ENCODE measurements at places on chromosomes 11 and 22.

DNA sequence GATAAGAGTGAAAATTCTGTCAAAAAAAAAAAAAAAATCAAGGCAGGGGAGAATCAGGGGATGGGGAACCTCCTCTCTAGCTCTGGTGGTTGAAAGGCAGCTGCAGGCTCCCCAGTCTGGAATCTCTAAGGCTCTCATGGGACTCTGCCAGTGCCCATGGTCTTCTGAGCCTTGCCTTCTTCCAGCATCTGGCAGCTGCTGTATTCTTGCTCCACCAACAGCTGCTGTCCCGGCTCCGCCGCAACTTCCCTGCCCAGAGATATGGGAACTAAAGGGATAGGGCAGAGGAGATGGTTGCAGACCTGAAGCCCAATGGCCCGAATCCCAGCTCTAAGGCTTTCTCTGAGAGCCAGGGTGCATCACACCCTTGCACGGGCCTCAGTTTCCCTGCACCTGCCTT is 49.5 kb upstream of the PHF21B start:
- DNase-seq: no peak

DNA sequence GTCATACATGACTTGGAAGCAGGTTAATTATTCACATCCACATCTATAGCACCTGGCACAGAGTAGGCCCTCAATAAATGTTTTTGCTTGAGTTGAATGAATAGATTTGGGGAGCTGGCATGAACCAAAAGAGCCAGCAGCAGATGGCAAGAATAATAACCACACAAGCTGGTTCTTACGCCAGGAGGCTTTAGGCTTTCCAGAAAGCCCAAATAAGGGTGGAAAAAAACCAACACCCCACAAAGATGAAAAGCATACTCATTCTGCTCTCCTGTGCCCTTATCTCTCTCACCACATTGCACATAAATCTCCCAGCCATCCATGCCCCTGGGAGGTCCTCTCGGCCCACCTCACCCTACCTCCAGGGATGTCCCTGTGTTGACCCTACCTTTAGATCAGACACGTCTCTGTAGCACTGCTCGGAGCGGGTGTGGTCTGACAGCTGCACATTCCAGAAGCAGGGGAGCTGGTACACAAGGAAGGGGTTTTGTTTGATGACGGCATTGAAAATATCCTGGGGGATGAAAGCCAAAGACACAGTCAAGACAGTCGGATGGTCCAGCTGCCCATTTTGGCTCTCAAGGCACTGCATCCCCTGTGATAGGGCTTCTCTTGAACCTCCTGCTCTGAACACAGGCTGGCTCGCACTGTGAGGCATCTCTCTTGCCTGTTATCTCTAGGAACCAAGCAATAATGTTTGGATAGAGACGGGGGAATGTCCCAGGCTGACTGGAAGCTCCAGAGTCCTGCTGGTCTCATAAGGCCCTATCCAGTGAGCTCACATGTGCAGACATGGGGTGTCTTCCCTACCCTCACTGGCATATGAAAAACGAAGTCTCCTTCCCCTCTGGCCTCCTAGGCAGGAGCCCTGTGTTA is 323.6 kb upstream of the SYN3 start:
- no peak for DNase-seq

- DNase-seq: no peak
These were observed 47.1 kb upstream of the CCND1 start for GRCh38 chr11:69593851-69594250.

- DNase-seq: no peak
These were observed 16.8 kb upstream of the TSPAN18 start for GRCh38 chr11:44709966-44710365.

- DNase-seq: no peak
These were observed 4.9 kb downstream of the STIM1 start for GRCh38 chr11:3860375-3860774.

- DNase-seq: no peak
These were observed 132.0 kb downstream of the ELP4 start for GRCh38 chr11:31641477-31642062.

DNA sequence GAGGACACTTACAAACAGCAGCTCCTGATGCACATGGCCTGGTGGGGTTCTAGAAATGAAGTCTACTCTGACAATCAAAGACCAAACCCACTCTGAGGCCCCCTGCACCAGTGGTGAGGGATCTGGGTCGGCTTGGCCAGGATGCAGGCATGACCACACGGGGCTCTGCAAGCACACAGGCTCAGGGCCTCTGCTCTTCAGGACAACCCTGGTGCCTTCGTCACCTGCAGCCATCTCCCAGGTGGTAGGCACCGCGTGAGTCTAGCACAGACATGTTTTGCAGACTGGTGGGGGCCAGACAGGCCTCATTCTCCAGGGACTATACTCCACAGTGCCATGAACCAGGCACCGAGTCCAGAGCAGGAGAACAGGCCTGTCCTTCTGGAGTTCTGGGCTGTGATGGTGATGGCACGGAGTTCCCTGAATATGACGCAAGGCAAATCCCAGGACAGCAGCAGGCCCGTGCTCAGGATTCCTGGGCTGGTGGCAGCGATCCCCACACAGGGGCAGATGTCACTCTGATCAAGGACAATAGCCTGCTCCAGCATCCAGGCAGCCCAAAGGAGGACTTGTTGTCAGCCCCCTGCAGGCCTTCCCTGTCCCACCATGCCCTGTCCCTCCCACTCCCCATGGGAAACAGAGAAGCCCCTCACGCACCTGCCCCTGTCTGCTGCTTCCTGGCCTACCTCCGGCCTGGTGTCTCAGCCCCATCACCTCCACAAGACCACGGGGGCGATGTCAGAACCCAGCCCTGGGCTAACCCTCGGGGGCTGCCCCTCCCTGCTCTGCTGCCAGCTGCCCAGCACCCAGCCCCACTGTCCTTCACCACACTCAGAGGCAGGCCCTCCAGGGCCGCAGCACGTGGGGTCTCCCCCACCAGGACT is 36.1 kb downstream of the GNB1L start:
- DNase-seq: peak; percentile 83

GRCh38 chr22:19003508-19003907 is 67.4 kb upstream of the PRODH start:
- DNase-seq: no peak

- DNase-seq: no peak
These were observed 80.8 kb downstream of the ZC3H12C start for GRCh38 chr11:110173811-110174644.

- DNase-seq: no peak
These were observed 310.9 kb upstream of the ANO3 start for GRCh38 chr11:26021017-26021416.

DNA sequence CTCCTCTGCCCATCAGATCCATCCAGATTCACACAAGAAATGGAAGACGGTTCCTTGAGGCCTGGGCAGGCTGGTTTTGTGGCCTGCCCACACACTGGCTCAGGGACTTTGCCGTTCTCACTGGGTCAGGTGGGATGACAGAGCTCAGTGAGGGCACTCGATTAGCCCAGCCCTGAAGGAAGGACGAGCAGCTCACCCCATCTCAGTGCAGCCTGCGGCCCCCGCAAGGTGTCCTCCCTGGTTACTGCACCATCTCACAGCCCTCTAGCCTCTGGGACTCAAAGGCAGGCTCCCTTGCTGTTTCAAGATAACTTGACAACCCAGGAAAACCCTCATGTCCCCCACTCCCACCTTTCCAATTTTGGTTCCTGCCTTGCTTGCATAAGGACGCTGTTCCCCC is 4.2 kb downstream of the SLC16A8 start:
- no peak for DNase-seq

DNA sequence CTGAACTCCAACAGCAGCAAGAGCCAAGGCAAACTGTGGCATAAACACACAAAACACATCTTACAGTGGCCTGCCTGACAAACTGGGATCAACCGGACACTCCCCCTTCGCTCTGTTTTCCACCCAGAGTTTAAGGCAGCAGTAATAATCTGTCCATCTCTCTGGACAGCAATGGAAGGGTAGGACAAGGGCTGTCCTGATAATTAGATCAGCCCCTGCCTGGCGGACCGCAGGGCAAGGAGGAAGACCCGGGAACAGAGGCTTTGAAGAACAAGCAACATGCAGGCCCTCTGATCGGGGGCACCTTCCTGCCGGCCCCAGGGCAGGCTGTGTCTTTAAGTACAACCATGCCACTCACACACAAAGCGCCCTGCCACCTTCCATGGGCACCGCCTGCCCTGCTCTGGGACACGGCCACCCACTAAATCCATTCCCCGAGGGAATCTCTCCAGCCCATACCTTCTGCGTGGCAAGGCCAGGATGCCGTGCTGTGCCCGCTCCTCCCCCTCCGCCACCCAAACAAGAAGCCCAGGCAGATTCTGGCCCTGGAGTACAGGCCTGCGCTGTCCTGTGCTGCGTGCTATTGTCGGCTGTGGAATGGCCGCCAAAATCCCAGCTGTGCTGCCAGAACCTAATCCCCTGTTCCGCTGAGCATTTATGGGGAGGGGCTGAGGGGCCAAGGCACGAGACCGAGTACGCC is 38.8 kb downstream of the NUMA1 start:
- DNase-seq: no peak

GRCh38 chr11:124499711-124500110 is 43.7 kb downstream of the OR8B12 start:
- DNase-seq: no peak

DNA sequence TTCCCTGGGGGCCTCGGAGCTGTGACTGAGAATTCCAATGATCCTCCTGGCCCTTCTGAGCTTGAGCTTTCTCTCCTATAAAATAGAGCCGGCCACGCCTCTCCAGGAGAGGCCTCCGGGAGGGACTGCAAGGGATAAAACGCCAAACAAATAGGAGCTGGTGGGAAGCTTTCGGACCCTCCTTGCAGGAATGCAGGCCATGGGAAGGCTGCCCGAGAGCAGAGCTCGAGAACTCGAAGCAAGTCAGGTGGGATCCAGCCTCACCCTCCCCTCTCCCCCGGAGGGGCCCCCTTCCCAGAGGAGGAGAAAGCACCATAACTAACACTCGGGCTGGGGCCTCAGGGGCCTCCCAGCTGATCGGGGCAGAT is 34.6 kb downstream of the FLRT1 start:
- no peak for DNase-seq

DNA sequence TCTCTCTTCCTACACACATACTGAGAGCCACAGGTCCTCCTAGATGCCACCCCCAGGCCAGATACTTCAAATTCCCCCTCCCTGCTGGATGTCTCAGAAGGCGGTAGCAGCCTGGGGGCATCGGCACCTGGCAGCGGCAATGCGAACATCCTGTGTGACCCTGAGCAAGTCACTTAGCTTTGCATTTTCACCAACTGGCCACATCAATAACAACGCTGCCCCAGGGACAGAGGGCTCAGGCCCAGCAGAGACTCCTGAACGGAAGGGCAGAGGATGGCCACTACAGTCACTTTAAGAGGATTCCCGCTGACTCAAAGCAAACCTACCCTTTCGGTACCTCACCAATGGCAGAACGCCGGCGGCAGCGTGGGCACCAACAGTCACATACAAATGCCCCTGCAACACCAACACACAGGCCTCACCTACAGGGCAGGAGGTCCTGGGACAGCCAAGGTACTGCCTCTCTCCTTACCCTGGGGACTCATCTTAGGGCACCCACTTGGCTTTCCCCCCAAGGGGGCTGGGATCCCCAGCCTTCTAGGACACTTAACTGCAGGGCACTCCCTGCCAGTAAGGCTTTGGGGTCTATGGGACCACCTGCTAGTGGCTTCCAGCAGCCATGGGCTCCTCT is 1.6 kb downstream of the LMO1 start:
- no peak for DNase-seq

- no peak for DNase-seq
These were observed 553.5 kb downstream of the TBC1D22A start for GRCh38 chr22:47315862-47316419.

DNA sequence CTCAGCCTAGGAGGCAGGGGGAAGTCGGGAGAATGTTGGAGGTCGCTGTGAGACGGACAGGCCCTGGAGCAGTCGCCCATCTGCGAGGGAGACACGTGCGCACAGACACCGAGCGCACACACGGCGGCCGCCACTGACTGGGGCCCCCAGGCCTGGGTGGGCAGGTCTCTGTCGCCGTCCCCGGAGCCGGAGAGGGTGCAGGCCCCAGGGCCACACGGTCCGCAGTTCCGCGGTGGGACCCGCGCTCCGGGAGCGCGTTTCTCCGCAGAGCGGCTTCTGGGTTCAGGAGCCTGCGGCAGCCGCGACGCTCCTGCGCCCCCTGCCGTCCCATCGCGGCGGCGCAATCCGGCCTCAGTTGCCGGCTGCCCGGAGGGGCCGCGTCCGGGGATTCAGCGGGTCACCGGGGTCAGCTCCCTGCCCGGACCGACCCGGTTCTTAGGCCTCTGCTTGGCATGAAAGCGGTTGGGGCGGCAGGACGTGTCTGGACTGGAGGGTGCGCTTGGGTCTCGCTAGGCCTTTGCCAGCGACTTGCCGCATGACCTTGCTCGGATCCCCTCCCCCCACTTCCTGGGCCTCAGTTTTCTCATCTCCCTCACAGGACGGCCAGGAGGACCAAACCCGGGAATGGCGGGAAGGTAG is 31.2 kb downstream of the PDE2A start:
- DNase-seq: no peak

DNA sequence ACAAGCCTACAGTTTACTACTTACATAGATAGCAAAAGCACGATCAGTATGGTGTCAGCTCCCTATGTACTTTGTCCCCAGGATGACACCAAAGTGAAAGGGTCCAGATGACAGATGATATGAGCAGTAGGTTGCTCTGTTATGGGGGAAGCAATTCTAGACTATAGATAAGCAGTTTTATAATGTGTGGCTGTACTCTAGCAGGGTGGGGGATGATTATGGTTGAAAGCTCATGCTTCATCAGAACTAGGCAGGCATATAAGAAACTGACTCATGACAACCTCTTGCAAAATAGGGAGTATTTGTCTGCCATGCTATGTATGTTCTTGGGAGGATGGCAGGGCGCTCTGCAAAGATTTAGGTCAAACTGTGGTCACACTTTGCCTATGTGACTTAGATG is 158.2 kb upstream of the ZBED5 start:
- DNase-seq: no peak

GRCh38 chr22:20185750-20186149 is 34.9 kb upstream of the CCDC188 start:
- no peak for DNase-seq

GRCh38 chr11:121134741-121135312 is 33.8 kb downstream of the TECTA start:
- DNase-seq: no peak

- peak; percentile 54 for DNase-seq
These were observed 9.9 kb upstream of the IGLL5 start for GRCh38 chr22:22877523-22878210.

GRCh38 chr11:66080055-66080817 is 10.2 kb downstream of the PACS1 start:
- DNase-seq: no peak

DNA sequence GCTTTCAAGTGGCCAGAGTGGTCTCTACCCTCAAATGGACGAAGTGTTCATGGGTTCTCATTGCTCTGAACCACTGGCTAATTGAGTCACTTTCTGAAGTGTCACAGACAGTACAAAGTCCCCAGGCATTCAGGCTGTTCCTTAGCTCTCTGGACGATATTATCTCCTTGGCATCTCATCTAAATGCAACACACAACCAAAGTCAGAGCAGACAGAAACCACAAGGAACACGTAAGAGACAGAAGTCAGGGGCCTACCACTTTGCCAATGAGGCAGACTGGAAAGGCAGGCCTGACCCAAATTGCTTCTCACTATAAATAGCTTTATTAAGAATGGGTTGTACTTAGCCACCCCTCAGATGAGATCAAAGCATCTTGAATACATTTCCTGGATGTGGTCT is 29.0 kb upstream of the LDLRAD3 start:
- DNase-seq: no peak

- no peak for DNase-seq
These were observed 33.6 kb downstream of the NTM start for GRCh38 chr11:131404010-131404409.

GRCh38 chr11:690738-691633 is 4.0 kb downstream of the DEAF1 start:
- no peak for DNase-seq

- DNase-seq: no peak
These were observed 97.6 kb downstream of the CELSR1 start for GRCh38 chr22:46439576-46440465.

GRCh38 chr11:60064111-60064510 is 7.6 kb downstream of the MS4A3 start:
- DNase-seq: no peak

Measured in vagina (tissue), 2 donors.